Activated T-cell treated with anti-CD3 and anti-CD28 coated beads, Interleukin-2, amount 50 U/mL, for 1 hour (primary cell): ENCODE measurements at places on chromosomes 5 and 9.

DNA sequence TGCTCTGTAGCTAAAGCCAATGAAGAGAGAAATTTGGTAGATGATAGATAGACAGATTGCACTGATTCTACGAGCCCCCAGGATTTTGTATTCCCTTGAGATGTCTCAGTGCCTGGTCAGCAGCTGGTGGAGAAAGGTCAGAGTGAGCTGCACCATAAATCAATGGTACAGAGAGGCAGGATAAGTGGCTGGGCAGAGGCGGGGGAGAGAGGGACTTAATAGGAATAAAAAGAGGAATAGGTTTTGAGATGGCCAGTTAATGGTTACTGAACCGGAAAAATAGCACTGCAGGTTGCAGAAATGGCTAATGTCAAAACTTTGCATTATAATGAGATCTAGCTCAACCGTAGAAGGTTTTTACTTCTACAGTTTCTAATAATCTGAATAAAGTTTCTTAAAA, 47.9 kb upstream of the SLC12A2 start:
- no peak for DNase-seq

- no peak for DNase-seq
These were observed 60.1 kb downstream of the OTULIN start for GRCh38 chr5:14724633-14725032.

DNA sequence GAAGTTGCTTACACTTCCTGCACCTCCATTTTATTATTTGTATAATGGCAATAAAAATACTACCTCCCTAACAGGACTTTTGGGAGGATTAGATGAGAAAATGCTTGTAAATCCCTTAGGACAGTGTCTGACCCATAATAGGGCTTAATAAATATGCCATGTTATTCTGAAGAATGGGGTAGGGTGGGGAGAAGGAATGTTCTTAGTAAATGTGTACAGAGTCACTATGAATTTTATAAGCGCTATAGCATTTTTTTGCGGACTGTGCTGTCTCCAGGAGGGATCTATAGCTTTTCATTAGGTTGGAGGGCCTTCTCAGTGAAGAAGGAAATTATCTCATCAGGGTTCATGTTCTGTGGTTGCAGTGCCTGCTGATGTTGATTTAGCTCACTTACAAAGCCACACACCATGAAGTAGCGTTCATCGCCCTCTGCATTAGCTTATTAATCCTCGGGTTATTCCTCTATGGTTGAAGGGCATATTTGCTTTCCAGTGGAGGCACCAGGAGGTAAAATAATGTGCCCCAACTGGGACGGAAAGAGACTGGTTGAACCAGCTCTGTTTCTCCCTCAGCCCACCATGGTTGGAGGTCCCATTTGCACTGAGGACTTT, 497.1 kb downstream of the ARHGEF28 start:
- no peak for DNase-seq

DNA sequence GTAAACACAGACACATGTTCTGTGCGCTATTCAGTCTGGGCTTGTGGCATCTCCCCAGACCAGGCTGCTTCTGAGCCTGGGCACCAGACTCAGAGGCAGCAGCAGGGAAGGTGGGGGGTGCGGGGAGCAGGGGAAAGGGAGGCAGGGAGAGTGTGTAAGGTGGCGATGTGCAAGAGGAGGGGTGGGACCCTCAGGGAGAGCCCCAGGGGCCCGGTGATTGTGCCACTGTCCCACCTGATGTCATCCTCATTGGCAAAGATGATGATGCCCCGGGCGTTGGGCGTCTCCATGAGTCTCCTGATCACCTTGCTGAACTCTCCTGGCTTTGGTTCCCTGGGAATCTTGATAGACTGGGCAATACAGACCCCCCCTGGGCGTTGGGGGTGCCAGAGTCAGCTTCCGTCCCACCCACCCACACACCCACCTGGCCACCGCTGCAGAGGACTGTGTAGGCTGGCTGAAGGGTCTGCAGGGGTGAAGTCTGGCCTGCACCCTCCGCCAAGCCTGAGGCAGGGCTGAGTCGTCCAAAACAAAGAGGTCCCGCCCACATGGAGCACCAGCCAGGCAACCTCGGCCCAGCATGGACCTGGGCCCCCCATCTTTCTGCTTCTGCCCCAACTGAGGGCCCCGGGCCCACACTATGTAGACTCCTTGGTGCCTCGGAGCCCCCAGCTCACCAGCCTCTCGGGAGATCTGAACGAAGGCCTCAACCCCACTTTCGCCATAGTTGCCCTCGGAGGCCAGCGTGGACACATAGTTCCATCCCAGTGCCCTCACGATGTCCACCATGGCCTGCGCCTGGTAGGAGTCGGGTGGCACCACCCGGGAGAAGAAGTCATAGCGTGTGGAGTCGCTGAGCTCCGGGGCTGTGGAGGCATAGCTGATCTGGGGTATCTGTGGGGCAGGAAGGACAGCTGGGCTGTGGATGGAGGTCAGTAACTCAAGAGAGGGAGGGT, 3.7 kb downstream of the GRM6 start:
- DNase-seq: no peak

GRCh38 chr5:133612249-133612860, at the start of gene FSTL4:
Gene FSTL4 (minus strand): TSS chr5:133612541.
- peak; percentile 35 for DNase-seq

GRCh38 chr5:164233791-164234190, 728.4 kb downstream of the MAT2B start:
- no peak for DNase-seq

GRCh38 chr9:135886147-135886981, 21.0 kb downstream of the CAMSAP1 start:
- DNase-seq: no peak

DNA sequence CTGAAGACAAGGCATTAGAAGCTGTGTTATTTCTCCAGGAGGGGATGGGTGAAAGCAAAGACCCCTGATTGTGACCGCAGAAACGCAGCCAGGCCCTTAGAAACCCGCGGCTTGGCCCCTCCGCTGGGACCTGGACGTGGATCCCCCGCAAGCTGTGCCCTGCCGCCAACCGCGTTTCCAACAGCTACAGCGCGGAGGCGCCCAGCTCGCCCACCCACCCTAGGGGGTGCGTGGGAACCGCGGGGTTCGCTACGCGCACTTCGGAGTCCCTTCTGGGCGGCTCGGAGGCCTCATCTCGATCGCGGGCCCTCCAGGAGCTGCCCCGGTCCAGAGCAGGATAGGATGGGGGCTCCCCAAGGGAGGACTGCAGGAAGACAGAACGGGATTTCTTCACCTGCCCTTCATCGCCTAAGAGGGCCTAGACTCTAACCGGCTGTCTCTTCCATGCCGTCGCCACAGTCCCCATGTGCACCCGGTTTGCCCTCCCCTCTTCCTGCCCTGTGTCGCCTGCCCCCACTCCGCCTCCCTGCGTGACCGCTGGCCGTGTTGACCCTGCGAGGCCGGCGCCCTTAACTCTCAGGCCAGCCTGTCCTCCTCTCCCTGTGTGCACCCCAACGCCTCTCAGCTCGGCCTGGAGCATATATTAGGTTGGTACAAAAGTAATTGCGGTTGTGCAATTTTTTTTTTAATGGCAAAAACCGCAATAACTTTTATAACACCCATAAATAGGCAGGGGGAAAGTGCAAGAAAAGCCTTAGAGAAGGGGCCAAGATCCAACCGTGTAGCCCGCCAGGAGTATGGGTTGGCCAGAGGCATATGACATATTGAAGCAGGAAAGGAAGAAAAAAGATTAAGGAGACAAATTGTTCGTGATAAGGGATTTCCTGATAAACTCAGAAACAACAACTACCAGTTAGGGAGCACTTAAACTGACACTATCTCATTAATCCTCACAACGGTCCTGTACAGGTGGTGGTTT, 68.1 kb upstream of the FREM1 start:
- no peak for DNase-seq

GRCh38 chr5:83337453-83338035, 134.0 kb upstream of the VCAN start:
- no peak for DNase-seq

DNA sequence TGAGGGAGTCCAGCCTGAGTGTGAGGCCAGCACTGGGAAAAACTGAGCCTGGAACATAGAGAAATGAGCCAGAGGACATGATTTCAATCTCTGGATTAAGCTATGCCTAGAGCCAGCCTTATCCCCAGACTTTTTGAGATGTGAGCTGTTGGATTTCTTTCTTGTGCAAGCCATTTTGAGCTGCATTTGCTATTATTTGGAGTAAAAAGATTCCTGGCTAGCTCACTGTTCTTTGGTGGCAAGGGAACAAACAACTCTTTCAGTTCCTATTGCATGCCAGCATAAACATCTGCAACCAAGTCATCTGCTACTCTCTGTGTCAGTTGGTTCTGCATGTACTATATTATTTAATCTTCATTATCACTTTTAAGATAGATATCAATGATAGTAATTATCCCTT, 70.1 kb upstream of the MAN2A1 start:
- DNase-seq: no peak

DNA sequence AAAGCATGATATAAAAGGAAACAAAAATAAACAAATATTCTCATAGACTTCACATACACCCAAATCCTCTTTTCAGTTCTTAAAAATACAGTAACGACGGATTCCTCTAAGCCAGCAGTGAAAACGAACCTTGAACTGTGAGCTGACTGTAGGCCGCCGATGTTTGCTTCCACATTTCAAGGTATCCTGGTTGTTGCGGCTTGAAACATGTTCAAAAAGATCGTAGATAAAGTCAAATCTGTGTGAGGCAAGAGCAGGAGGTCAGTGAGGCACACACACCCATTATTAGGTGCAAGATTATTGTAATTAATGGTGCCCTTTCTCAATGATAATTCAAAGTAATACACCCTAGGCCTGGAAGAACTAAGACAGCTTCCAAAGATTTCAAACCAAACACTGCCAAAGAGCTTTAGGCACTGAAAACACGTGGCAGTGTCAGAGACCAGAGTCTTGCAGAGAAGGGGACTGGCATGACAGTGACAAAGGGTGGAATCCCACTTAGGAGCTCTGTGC, 141.2 kb upstream of the RETREG1 start:
- DNase-seq: no peak

DNA sequence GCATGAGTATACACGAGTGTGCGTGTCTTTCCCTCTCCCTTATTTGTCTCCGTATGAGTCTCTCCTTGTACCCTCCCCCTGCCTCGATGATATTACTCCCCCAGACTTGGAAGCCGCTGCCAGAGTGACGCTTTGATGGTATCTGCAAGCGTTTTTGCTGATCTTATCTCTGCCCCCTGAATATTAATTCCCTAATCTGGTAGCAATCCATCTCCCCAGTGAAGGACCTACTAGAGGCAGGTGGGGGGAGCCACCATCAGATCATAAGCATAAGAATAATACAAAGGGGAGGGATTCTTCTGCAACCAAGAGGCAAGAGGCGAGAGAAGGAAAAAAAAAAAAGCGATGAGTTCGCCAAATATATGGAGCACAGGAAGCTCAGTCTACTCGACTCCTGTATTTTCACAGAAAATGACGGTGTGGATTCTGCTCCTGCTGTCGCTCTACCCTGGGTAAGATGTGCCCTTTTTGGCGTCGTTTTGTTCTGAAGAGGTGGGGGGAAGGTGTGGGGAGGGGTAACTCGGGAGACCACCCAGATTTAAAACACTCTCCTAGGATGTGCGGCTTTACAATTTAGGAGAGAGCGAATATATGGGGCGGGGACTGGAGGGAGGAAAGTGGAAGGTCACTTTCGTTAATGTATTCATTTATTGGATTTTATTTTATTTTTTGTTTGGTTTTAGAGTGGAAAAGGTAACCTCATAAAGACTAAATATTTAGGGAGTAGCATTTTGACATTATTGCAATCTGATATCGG, at the start of gene GABRG2:
Gene GABRG2 (plus strand): TSS at position 119 of the 757 bp plus-strand sequence. CDS start 227 bp downstream, at position 346.
- no peak for DNase-seq

DNA sequence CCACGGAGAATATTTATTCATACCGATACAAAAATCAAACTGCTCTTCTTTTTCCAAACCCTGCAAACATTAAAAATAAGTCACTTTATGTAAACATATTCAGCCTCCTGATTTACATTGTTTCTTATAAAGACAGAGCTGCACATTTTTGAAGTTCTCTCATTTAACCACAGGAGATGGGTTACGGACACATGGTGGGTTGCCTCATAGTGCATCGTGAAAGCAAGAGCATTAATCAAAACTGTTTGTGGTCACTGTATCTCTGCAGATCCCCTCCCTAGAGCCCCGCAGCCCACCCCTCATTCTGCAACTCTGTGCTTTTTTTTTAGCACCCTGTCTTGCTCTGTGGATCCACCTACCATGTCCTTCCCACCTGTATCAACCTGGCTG, 43.3 kb upstream of the EQTN start:
- no peak for DNase-seq

- no peak for DNase-seq
These were observed 438.3 kb downstream of the DIRAS2 start for GRCh38 chr9:90204128-90204831.

DNA sequence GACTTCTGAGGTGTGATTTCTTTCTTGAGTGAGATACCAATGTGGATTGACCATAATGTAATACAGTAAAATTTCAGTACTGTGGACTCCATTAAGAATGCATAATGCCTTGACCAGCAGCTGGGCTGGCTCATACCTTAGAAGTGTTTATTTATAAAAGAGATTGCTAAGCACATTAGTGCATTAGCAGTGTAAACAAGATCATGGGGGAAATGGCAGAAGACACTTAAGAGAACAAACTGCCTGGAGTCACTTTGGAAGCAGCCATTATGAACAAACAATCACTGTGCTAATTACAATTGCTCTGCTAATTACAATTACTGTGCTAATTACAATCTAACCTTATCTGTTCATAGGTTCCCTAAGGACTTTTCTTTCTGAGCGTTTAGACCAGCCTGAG, 104.2 kb downstream of the TRIM32 start:
- no peak for DNase-seq

GRCh38 chr9:95648225-95648624, 131.5 kb upstream of the PTCH1 start:
- no peak for DNase-seq

- DNase-seq: no peak
These were observed 5.2 kb downstream of the HNRNPAB start for GRCh38 chr5:178209334-178210072.

GRCh38 chr5:40346901-40347300, 332.8 kb upstream of the PTGER4 start:
- no peak for DNase-seq

- peak; percentile 68 for DNase-seq
These were observed 572 bp downstream of the NR4A3 start for GRCh38 chr9:99822109-99822805.

- DNase-seq: no peak
These were observed 200.0 kb upstream of the ATP10B start for GRCh38 chr5:161051920-161052500.

DNA sequence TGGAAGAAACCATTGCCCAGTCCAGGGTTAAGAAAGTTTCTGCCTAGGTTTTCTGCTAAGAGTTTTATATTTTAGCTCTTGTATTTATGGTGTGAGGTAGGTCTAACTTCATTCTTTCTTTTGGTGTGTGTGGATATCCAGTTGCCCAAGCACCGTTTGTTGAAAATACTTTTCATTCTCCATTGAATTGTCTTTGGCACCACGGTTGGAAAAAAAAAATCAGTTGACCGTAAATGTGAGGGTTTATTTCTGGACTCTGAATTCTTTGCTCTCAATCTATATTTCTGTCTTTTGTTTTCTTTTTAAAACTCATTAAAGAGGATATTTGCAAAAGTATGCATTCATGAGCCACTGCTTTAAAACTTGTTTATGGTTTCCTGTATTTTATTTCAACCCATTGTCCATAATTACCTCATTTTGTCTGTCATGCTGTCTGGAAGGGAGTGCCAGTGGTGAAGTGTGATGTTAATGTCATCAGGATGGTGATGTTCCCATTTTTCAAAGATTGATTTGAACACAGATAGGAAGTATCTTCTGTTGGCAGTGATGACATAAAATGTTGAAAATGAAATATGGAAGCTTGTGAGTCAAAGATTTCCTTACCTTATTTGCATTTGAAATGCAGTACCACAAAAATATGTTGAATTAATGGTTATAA, 33.9 kb downstream of the HABP4 start:
- no peak for DNase-seq

GRCh38 chr9:70105147-70105546, 61.5 kb downstream of the MAMDC2 start:
- DNase-seq: no peak
